Hematopoietic multipotent progenitor cell (in vitro differentiated cells): ENCODE measurements at places on chromosomes 11 and 22.

DNA sequence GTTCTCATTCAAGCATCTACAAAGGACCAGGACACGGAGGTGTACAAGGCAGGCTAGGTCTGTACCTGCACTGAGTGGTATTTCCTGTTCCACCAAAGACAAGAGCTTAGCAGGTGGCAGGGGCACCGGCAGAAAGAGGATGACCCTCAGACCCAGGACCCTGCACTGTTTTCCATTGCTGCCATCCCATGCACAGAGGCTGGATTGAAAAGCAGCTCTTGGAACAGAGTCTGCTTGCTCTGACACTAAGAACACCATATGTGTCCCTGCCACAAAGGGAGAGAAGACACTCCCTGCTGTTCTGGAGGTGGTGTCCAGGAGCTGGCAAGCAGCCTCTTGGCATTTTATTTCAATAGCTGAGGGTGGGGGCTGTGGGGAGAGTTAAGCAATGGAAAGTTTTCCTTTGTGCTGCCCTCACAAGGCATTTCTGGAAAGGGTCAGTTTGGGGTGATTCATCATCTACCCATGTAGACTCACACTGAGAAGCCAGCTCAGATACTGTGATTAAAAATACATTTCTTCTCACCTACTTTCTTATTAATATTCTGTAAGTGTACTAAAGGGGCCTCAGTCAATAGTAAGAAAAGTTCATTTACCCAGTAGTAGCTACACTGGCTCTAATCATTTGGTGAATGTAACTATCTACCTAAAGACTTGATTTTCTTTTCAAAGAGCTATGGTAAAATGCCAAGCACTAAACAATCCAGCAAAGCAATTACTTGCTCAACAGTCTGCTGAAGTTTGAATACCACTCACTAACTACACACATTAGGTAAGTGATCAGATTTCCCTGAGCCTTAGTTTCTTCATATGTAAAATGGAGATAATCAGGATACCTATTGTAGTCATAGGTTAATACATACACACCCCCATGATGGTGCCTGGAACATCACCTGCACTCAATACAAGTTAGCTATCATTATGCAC lies 55.2 kb downstream of the SLC1A2 start:
- DNase-seq: no peak

DNA sequence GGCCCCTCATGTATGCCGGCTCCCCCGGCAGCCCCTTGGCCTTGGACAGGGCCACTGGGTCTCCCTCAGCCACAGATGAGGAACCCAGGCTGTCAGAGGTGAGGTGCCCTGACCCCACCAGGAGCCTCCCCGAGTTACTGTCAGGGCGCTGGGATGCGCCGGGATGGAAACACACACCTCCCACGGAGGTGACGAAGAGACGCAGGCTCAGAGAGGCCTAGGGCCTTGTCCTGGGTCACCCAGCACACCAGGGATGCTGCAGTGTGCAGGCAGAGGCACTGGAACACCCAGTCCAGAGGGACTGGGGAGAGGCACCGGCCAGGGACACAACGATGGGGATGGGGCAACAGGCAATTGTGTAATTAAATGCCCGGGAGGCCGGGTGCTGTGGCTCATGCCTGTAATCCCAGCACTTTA lies 81.2 kb upstream of the PRR5 start:
- no peak for DNase-seq

GRCh38 chr11:108486331-108486730 lies 11.9 kb downstream of the POGLUT3 start:
- DNase-seq: no peak

- no peak for DNase-seq
Measured at GRCh38 chr11:3202759-3203158, 15.9 kb downstream of the MRGPRG start.

GRCh38 chr11:129045150-129045549 lies 102.5 kb upstream of the TP53AIP1 start:
- no peak for DNase-seq
